Stimulated activated CD4-positive, alpha-beta T cell treated with anti-CD3 and anti-CD28 coated beads, Interleukin-1b, Interleukin-23, amount 100 ng/mL, for 48 hours (primary cell): ENCODE measurements at places on chromosomes 2 and 18.

GRCh38 chr2:70941701-70942100 is 6.0 kb downstream of the ATP6V1B1 start:
- DNase-seq: no peak

DNA sequence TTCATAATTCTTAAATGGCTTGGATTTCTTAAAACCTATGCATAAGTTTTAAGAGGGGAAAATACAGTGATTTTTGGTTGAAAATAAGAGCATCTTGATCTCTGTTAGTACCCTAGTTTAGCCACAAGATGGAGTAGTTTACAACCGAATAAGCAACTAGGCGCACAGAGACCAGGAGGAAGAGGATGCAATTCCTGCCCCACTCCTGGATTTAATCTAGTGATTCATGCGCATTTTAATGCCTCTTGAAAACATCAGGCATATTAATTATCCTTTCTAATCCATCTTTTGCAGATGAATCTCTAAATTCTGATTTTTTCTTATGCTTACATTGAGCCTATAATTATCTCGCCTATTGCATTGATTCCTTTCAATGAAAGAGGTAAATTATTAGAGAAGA is 76.7 kb downstream of the MRPS9 start:
- no peak for DNase-seq

- DNase-seq: no peak
Observed at GRCh38 chr2:157321466-157321865, 4.2 kb downstream of the ERMN start.

- no peak for DNase-seq
Observed at GRCh38 chr2:37564356-37564755, 107.1 kb downstream of the CDC42EP3 start.

DNA sequence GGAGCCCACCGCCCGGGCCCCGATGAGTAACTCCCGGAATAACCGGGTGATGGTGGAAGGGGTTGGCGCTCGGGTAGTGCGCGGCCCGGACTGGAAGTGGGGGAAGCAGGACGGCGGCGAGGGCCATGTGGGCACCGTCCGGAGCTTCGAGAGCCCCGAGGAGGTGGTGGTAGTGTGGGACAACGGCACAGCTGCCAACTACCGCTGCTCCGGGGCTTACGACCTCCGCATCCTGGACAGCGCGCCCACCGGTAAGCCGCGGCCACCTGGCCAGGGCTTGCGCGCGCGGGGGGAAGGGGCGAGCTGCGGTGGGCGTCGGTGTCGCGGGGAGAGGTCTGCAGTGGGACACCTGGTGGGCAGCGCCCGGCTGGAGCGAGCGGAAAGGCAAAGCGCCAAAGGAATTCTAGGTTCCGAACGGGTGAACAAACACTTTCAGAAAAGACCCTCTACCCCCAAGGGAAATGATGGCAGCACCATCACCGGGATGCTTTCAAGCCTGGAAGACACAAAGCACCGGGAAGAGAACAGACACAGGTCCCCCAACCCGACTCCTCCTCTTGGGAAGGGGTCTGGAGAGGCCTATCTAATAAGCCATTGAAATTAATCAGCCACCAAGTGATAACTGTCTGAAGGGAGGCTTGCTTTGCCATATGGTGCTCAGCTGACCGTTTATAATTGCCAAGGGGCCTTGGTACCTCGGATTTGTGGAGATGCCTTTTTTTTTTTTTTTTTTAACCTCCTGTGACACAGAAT is 1.1 kb downstream of the MIB1 start:
- peak; percentile 23 for DNase-seq

DNA sequence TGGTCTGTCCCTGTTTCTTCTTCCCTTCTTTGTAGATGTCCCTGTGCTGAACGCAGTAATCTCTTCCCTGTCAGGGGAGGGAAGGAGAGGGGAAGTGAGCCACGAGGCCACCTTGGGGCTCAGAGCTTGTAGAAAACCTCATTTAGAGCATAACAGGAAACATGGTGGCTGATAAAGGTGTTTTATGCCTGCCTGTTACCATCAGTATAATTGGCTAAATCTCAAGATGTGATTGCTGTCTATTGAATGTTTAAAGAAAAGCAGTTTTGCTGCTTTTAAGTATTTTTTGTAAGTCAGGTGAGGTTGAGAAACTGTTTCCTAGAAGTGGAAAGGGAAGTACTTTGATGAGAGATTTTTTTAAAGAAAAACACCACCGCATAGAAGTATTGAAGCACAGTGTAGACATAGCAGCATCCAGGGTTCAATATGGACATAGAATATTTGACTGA is 59.7 kb upstream of the PDK1 start:
- no peak for DNase-seq

- DNase-seq: no peak
Observed at GRCh38 chr2:226466589-226466988, 333.0 kb downstream of the IRS1 start.

- DNase-seq: no peak
Observed at GRCh38 chr2:74071426-74071825, 76.3 kb downstream of the BOLA3 start.

DNA sequence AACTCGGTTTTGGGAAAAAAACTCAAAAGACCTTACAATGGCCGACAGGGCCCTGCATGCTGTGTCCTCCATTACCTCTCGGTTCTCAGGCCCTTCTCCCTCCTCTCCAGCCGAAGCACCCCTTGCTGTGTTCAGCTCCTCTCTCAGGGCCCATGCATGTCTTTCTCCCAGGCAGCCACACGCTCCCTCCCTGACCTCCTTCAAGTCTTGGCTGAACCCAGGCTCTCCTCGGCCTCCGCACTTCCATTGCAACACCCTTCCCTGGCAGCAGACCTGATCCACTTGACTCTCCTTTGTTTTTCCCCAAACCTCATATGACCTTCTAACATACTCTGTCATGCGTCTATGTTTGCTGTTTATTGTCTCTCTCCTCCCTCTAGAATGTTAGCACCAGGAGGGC is 114.0 kb downstream of the CYP26B1 start:
- DNase-seq: no peak

DNA sequence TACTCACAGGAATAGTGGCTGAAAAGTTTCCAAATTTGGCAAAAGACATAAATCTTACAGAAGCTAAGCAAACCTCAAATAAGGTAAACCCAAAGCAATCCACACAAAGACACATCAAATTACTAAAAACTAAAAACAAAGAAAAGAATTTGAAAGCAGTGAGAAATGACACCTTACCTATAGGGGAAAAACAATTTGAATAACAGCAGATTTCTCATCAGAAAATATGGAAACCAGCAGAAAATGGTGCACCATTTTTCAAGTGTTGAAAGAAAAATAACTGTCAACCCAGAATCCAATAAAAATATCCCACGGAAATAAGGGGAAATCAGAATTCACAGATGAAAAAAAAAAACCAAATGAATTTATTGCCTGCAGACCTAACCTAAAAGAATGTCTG is 138.6 kb downstream of the PIGN start:
- no peak for DNase-seq

- no peak for DNase-seq
Observed at GRCh38 chr18:52715991-52716390, 376.0 kb downstream of the DCC start.

GRCh38 chr2:52563151-52563550 is 1204.5 kb upstream of the CHAC2 start:
- no peak for DNase-seq

DNA sequence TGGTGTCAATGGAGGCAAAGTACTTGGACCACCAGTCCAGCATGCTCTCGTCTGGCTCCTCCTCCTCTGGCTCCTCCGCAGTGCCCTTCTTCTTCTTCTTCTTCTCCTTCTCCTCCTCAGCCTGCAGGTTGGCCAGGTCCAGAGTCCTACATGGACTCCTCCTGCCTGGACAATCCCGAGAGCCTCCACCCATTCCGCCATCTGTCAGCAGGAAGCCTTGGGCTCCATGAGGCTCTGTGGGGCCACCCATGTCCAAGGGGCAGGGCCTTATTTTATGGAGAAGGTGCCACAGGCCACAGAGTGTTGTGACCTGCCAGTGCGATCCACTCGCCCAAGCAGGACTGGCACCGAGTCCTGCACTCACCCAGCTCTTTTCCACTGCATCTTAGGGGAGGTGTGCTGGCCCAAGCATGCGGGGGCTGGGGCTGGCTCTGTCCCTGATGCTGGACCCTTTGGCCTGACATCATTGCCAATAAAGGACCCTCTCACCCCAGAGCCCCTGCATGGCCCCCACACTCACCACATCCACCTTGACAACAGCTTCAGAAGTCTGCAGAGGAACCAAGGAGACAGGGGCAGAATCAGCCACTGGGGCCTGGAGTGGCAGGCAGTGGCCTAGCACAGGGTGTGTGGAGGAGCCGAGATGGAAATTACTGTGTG is 7.2 kb downstream of the OTOF start:
- DNase-seq: no peak

DNA sequence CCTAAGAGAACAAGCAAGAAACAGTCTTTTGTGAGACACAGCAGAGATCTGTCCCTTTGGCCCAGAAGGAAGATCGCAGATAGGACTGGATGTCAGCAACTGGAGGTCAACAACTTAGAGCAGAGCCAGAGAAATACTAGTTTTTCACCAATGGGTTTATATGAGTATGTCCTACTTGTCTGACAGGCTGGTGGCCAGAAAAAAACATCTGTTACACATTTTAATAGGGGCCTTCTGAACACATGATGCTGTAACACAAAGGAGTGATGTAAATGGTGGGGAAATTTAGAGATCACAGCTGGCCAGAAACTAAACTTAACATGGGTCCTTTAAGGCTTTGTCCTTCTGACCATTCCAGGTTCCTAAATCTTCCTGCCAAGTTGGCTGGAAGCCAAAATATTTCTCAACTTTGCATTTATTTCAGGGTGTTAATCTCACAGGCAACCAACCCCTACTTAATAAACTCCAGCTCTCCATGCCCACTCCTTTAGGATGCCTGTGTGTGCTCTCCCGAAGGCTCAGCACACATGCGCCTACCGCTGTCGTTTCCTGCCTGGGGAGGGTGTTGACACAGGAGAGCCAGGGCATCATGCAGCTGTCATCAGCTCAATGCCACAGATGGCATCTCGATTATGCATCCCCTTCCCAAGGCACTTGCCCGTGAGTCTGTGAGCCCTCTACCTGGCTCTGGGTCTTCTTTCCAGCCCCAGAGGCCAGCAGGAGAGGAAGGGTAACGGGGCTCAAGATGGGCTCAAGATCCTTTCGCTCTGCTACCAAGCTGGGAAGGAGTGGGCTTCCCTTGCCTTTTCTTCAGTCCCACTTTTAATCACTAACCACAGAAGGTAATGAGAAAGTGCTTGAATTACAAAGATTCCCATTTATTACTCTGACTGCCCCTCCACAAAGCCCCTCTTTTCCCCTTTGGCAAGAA is 252.5 kb downstream of the ETAA1 start:
- DNase-seq: no peak

DNA sequence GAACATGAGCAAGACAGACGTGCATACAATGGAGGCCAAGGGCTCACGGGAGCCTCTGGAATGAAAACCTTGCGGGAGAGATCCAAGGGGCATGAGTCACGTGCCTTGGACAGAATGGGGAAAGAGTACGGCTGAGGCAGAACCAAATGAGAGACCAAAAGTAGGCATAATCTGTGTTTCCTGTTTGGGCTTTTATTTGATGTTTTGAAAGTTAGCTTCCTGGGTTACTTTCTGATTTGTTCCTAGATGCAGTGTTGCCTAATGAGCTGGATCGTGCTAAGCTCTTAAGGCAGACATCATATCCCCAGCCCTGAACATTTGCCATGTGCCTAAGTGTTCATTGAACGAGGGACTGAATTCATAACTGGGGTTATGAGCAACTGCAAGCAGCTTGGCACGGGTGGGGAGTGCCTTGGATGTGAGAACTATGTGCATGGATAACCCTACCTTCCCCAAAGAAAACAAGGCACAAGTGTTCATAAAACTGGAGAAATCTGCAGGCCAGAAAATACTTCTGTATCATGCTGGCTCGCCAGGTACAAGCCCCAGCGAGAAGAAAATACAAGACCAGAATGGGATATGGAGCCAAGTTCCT is 60.3 kb upstream of the RPL31 start:
- DNase-seq: no peak

GRCh38 chr2:15084826-15085489 is 452.4 kb downstream of the LRATD1 start:
- no peak for DNase-seq

DNA sequence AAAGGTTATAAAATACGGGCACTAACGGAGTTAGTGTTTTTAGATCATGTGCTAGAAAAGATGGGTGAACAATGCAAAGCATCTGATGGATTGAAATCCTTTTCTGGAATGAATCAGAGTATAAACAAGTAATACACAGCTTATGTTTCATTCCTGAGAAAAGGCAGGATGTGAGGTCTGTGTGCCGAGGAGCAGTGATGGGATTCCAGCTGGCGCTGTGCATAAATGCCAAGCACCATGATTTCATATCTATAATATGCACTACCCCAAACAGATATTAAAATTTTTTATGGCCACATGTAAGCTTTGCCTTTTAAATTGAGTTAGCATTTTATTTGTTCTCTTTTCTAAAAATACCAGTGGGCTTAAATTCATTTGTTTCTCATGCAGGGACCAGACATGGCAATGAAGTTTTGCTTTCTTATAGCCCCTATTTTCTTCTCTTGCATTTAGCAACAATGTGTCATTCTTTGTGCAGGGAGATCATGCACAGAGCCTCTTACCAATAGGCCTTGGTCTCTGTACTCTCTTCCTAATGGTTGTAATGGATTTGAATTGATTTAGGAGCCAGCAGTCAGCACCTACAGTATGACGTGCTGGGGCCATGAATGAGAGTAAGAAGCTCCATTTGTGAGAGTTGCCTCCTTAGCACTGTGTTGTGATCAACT is 323.9 kb downstream of the SLC8A1 start:
- no peak for DNase-seq

DNA sequence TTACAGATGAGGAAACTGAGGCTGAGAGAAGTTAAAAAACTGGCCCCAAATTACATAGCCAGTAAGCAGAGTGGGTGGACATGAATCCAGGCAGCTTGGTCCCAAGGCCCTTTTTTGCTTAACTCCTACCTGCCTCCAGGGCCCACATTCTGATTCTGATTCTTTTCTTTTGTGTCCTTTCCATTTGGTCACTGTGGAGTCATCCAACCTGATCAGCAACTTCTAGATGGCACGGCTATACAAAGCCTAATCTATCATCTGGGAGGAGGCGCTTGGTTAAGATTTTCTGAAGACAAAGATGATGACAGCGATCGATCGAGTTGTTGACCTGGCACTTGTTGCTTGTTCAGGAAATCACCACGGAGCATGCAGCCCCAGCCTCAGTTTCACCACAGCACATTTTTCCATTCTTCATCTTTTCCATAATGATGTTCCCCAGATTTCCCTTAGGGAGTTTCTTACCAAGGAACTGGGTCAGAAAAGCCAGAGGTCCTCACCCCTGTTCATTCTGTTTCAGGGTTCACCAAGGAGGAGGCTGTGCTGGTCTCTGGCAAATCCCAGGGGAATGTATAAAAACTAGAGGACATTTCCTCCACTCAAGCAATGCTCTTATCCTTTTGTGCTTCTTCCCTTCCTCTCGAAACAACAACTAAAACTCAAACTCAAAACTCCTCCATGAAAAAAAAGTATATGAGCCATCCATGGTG is 6.9 kb upstream of the IGFBP2 start:
- DNase-seq: no peak

GRCh38 chr2:29192526-29192925 is 77.3 kb downstream of the CLIP4 start:
- no peak for DNase-seq

GRCh38 chr2:145412155-145412554 is 892.2 kb upstream of the ZEB2 start:
- no peak for DNase-seq

- no peak for DNase-seq
Observed at GRCh38 chr2:68811364-68811763, 59.8 kb downstream of the BMP10 start.
